ENCODE measurements at places on chromosomes 5 and 9.

GRCh38 chr5:80860924-80861613, 99.1 kb upstream of the RASGRF2 start:
- DNase-seq, result no peak
- no peak overlapping the region for H3K4me3 ChIP-seq
- no peak overlapping the region for H3K27ac ChIP-seq
- H3K36me3 ChIP-seq, result peaks cover 13% of the 10 kb centered on the region
- H3K4me1 ChIP-seq, result peaks cover 8% of the 10 kb centered on the region

GRCh38 chr5:111927191-111927590, 170.2 kb upstream of the NREP start:
- no peaks in the 10 kb centered on the region for H3K4me1 ChIP-seq
- DNase-seq, result no peak
- H3K27me3 ChIP-seq, result no peaks in the 10 kb centered on the region
- no peak overlapping the region for H3K4me3 ChIP-seq

- H3K27ac ChIP-seq, result no peak overlapping the region
- H3K36me3 ChIP-seq, result peaks cover 21% of the 10 kb centered on the region
- H3K4me1 ChIP-seq, result no peaks in the 10 kb centered on the region
- H3K27me3 ChIP-seq, result no peaks in the 10 kb centered on the region
- no peak overlapping the region for H3K4me3 ChIP-seq
- DNase-seq, result no peak
Measured at GRCh38 chr9:77770340-77770739, 122.2 kb upstream of the GNA14 start.

DNA sequence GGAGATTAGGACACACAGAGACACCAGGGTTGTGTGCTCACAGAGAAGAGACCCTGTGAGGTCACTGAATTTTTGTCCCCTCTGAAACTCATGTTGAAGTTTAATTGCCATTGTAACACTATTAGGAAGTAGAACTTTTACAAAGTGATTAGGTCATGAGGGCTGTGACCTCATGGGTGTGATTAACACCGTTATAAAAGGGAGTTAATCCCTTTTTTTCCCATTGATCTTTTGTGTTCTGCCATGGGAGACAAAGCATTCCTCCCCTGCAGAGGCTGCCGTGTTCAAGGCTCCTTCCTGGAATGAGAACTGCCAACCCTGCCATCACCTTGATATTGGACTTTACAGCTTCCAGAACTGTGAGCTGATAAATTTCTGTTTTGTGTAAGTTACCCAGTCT, 221.0 kb downstream of the ADCY2 start:
- peaks cover 5% of the 10 kb centered on the region for H3K4me1 ChIP-seq
- no peak for DNase-seq
- H3K27me3 ChIP-seq, result peaks cover 4% of the 10 kb centered on the region
- no peak overlapping the region for H3K27ac ChIP-seq
- H3K4me3 ChIP-seq, result no peak overlapping the region
- no peaks in the 10 kb centered on the region for H3K36me3 ChIP-seq

- H3K36me3 ChIP-seq, result no peaks in the 10 kb centered on the region
- H3K4me3 ChIP-seq, result no peak overlapping the region
- H3K4me1 ChIP-seq, result peaks cover 3% of the 10 kb centered on the region
- no peaks in the 10 kb centered on the region for H3K27me3 ChIP-seq
- no peak overlapping the region for H3K27ac ChIP-seq
- no peak for DNase-seq
Measured at GRCh38 chr9:90007516-90008440, 403.0 kb downstream of the GADD45G start.

- H3K4me1 ChIP-seq, result peaks cover 13% of the 10 kb centered on the region
- no peak overlapping the region for H3K27ac ChIP-seq
- no peak overlapping the region for H3K4me3 ChIP-seq
- H3K36me3 ChIP-seq, result no peaks in the 10 kb centered on the region
Measured at GRCh38 chr9:101167490-101168134, 139.1 kb downstream of the PLPPR1 start.

DNA sequence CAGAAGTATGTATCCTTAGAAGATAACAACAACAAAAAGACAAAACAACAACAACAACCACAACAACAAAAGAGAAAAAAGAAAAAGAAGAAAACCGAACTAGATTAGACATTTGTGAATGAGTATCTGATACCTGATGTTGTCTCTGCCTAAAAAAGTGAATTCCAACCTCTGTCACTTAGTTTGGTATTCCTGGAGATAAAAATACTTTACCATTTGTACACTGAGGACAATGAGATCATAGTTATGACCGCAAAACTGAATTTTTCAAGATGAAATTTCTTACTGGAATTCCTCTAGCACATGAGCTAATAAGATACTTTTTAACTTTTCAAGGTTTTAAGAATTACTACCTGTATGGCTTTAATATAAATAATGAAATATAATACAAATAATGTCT, 54.5 kb downstream of the ALDH1A1 start:
- no peaks in the 10 kb centered on the region for H3K4me1 ChIP-seq
- no peaks in the 10 kb centered on the region for H3K27me3 ChIP-seq
- H3K27ac ChIP-seq, result no peak overlapping the region

- H3K4me1 ChIP-seq, result no peaks in the 10 kb centered on the region
- H3K4me3 ChIP-seq, result no peak overlapping the region
- H3K27me3 ChIP-seq, result peaks cover 6% of the 10 kb centered on the region
- no peaks in the 10 kb centered on the region for H3K36me3 ChIP-seq
- no peak overlapping the region for H3K27ac ChIP-seq
Measured at GRCh38 chr9:1285526-1285925, 235.4 kb downstream of the DMRT2 start.

GRCh38 chr5:1208743-1209488, 7.5 kb downstream of the SLC6A19 start:
- no peak for DNase-seq
- H3K4me3 ChIP-seq, result no peak overlapping the region
- H3K36me3 ChIP-seq, result no peaks in the 10 kb centered on the region
- peaks cover 5% of the 10 kb centered on the region for H3K27me3 ChIP-seq
- H3K4me1 ChIP-seq, result peaks cover 9% of the 10 kb centered on the region

DNA sequence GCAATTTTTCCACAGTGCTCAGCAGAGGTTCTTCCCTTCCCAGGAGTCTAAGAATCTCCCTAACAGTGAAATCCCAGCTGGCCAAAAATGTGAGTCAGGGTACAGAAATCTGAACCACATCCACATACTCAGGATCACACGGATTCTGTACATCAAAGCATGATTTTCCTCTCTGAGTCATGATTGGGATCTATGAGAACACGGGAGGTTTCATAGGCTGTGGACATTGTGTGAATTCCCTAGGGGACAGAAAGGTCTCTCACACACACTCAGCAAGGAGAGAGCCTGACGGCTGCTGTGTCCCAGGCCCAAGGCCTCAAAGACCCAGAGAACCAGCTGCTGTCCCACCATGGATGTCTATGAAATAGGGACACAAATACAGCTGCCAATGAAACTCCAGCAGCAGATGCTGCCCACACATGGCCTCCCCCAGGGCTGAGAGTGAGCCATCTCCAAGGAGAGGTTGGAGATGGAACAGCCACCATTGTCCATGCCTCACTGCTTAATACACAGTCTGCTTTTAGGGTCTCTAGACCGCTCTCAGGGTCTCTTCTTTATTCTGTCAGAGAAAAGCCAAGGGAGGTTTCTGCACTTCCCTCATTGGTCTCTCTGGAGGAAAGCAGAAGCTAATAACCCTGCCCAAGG, 102.7 kb downstream of the ADAMTS12 start:
- H3K27ac ChIP-seq, result no peak overlapping the region
- no peaks in the 10 kb centered on the region for H3K4me1 ChIP-seq
- no peak overlapping the region for H3K4me3 ChIP-seq
- H3K27me3 ChIP-seq, result no peaks in the 10 kb centered on the region
- no peak for DNase-seq
- peaks cover 4% of the 10 kb centered on the region for H3K36me3 ChIP-seq

Measured in progenitor cell of endocrine pancreas (in vitro differentiated cells).